ENCODE measurements at places on chromosomes 4 and X.

DNA sequence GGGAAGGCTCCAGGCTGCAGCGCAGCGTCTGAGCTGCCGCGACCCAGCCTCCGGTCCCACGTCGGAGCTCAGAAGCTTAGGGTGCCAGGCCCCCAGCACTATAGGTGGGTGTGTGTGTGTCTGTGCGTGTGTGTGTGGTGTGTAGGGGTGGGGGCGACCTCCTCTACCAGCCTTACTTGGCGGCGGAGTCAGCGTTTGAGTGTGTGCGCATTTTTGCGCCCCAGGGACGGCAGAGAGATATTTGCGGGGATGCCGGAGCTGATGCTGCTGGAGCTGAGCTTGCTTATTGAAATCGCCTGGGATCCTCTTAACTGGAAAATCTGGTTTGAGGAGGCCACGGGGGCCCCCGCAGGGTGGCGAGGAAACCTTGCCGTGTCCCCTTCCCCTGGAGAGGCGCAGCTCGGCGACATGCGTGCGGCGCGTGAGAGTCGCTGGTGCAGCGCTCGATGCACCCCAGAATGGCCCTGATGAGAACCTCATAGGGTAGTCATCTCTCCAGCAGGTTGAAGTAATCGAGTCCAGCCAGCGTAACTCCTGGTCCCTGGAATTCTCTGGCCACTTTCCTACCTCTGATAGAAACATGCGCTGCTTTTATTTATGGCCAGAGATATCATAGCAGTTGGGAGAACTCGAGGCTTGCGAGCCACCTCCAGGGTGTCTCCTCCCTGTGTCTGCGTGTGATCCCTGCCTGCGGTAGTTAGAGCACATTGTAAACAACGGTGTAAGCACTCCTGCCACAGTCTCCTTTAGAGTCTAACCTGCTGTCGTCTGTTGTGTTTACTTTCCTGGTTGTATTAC, 2.7 kb downstream of the ADGRL3 start:
- DNase-seq, result no peak

- no peak for DNase-seq
Measured at GRCh38 chr4:127219232-127219631, 413.5 kb upstream of the INTU start.

- DNase-seq, result no peak
Measured at GRCh38 chrX:142084611-142085010, 120.5 kb downstream of the MAGEC2 start.

DNA sequence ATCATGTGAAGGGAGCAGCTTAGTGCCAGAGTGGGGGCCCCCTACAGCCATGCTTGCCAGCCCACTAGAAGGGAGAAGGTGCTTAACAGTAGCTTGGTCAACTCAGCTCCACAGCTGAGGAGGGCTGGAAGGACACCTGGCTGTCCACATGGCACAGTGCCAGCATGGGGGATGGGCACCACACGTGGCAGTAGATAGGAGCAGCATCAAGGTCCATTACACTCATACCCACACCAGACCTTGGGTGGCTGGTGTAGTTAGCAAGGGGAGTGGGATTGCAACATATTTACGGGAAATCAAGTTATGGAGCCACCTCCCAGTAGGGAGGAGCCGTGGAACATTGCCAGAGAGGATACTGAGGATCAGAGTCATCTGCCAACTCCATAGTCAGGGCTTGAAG, 37.9 kb upstream of the SLC4A4 start:
- no peak for DNase-seq

GRCh38 chrX:73262991-73263390, 48.3 kb upstream of the NAP1L2 start:
- no peak for DNase-seq

- no peak for DNase-seq
Measured at GRCh38 chrX:40360557-40360956, 220.2 kb upstream of the ATP6AP2 start.

- no peak for DNase-seq
Measured at GRCh38 chr4:6047130-6047673, 29.0 kb upstream of the C4orf50 start.

DNA sequence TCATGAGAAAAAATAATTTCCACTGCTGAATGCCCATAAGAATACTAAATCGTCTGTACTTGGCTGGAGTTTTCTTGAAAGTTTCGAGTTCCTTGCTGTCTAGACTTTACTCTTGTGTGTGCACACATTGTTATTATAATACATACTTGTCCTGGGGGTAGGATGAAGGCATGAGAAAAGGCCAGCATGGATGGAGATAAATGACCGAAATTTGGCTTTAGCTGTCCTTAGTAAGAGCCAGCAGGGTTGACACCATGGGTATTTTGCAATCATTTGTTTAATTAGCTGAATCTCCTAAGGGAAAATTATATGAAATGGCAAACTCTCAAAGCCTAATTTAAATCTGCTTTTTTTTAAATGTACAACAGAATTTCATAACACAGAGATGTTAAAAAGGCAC, 641.6 kb downstream of the ADGRL3 start:
- no peak for DNase-seq

DNA sequence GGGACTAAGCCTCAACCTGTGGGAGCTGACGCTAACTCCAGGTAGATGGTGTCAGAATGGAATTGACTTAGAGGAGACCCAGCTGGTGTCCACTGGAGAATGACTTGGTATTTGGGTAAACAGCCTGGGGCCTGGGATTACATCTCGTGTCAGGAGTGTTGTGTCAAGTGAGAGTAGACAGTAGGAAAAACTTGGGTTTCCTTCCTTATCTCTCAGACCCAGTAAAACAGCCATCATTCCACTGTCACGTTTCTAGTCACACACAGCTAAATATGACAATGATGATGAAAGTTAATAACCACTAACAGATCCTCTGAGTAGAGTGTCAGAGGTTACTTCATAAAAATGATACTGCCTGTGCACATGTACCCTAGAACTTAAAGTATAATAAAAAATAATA, 13.8 kb downstream of the ZNF674 start:
- no peak for DNase-seq

DNA sequence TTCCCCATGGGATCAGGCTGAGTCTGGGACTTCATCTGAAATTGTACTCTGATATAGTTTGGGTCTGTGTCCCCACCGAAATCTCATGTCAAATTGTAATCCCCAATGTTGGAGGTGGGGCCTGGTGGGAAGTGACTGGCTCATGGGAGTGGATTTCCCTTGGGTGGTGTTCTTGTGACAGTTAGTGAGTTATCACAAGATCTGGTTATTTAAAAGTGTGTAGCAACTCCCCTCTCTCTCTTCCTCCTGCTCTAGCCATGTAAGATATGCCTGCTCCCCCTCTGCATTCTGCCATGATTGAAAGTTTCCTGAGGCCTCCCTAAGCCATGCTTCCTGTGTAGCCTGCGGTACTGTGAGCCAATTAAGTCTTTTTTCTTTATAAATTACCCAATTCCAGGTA, 61.0 kb downstream of the RASGEF1B start:
- DNase-seq, result no peak

DNA sequence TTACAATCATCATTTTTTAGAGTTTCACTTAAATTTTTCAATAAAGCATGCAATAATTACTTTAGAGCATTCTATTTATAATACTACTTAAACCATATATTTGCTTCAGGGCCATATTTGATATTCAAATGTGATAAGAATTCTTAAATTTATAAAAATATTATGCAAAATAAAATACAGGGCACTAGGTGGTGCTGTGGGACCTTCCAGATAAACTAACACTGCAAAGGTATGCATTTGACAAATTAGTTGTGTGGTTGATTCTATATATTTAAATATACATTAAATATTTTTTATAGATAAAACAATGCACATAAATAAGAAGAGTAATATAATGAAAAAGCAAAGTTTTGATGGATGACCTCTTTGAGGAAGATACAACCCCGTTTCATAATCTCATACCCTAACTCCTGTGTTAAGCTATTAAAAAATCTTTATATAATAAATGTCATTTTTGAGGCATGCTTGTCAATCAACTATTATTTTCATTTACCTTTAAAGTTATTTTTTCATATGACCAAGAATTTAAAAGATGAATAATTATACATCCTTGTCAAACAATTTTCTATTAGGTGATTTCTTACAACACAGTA, 128.4 kb downstream of the REELD1 start:
- no peak for DNase-seq

DNA sequence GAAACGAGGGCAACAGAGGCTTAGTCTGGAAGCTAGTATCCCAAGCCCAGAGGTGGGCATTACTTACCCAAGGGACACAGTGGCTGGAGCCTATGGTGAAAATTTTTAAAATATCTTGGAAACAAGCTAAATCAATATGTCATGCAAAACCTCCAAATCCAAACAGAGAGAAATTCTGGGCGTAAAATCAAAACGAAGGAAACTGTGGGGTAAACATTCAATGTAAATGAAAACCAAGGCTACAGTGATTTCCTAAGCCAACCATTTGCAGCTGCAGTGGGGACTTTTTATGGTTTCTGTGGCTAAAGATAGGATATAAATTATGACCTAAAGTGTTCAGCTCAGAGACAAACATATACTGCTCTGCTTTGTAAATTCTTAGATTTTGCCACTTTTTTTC, 507.7 kb upstream of the DIAPH2 start:
- no peak for DNase-seq

- DNase-seq, result no peak
Measured at GRCh38 chr4:11914406-11914805, 485.7 kb upstream of the HS3ST1 start.

DNA sequence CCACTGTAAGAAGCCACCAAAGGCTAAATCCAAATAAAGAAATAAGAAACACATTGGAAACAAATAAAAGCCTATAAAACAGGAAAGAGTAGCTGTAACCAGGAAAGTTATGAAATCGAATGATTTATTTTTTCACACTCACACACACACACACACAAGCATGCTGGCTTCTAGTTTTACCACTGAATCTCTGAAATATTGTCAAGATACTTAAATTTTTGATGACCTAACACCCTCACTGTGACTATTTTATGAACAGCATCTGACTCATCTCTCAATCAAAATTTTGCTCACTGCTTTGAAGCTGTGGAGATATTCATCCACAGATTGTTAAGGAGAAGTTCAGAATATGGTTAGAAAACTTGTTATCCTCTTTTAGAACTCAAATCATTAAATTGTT, 13.9 kb upstream of the GABRB1 start:
- DNase-seq, result no peak

GRCh38 chr4:42816880-42817400, 75.6 kb upstream of the GRXCR1 start:
- DNase-seq, result no peak

DNA sequence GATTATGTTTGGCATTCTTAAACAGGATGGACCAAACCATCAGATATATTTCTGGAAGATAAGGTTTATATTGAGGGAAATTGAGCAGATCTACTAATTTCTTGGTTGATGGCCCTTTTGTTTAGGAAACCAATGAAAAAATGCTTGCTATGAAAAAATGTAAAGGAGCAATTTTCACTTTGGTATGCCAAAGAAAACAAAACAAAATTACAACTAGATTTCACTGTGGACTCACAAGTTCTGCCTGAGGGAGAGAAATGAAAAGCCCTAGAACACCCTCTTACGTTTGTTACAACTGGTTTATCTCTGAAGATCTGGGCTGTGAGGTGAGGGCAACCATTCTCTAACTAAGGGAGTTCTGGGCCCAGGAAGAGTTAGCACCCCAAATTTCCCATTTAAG, 122.5 kb upstream of the IL15 start:
- DNase-seq, result no peak

- DNase-seq, result no peak
Measured at GRCh38 chrX:103831342-103831802, 685 bp downstream of the RAB9B start.
